ENCODE measurements at places on chromosomes 11 and 22. TPM values are rescaled to one million over a fixed set of nuclear protein-coding genes. Genes with fewer than 3 reads are reported as not detected.

- H3K4me3 ChIP-seq = no peak overlapping the region
- no peak overlapping the region for H3K27ac ChIP-seq
- DNase-seq = no peak
- H3K4me1 ChIP-seq = no peaks in the 10 kb centered on the region
- no peaks in the 10 kb centered on the region for H3K27me3 ChIP-seq
These were observed 193.5 kb upstream of the PITPNB start for GRCh38 chr22:28112548-28113043.

- no peaks in the 10 kb centered on the region for H3K27me3 ChIP-seq
- H3K27ac ChIP-seq = no peak overlapping the region
- DNase-seq = no peak
- H3K4me3 ChIP-seq = no peak overlapping the region
These were observed 33.8 kb downstream of the RASSF10 start for GRCh38 chr11:13042873-13043342.

- H3K27ac ChIP-seq = no peak overlapping the region
- H3K36me3 ChIP-seq = no peaks in the 10 kb centered on the region
- no peak overlapping the region for H3K4me3 ChIP-seq
- no peaks in the 10 kb centered on the region for H3K27me3 ChIP-seq
These were observed 435.2 kb upstream of the B3GAT1 start for GRCh38 chr11:134847083-134847715.

DNA sequence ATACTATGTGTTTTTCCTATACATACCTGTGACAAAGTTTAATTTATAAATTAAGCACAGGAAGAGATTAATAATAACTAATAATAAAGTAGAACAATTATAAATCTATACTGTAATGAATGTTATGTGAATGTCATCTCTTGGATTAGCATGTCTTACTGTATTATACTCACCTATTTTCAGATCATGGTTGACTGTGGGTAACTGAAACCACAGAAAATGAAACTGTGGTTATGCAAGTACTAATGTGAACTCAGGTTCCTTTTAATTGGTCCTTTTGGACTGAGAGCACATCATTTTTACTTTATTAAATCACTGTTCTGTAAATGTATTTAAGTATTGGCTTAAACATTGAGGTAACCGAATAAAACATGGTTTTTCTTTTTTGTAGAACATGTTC lies 108.8 kb downstream of the PPP6R3 start:
- no peak for DNase-seq
- H3K4me1 ChIP-seq = no peaks in the 10 kb centered on the region
- no peak overlapping the region for H3K27ac ChIP-seq
- no peaks in the 10 kb centered on the region for H3K36me3 ChIP-seq

DNA sequence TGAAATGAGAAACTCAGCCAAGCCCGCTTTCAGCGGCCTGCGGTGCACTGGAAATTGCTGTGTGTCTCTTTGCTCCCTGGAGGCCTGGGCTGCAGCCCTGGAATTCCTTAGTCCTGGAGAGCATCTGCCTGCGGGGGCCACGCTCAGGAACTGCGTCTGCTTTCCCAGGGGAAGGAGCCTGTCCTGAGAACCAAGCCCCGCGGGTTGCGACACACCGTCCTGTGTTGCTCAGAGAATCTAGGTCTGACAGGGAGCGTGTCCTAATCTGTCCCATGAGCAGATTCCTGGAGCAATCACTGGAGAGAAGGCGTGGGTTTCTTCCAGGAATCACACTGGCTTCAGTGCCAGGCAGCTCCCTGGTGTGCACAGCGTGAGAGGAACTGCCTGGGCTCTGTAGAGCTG lies 708.1 kb downstream of the BRD1 start:
- H3K36me3 ChIP-seq = no peaks in the 10 kb centered on the region
- peaks cover 3% of the 10 kb centered on the region for H3K4me1 ChIP-seq
- no peaks in the 10 kb centered on the region for H3K27me3 ChIP-seq
- no peak for DNase-seq
- no peak overlapping the region for H3K4me3 ChIP-seq

Gene ARHGAP20
- total RNA-seq = 0.09 TPM

Gene CREB3L1
- 26.3 TPM for total RNA-seq

Gene TRIM49C
- not detected for total RNA-seq

- H3K36me3 ChIP-seq = no peaks in the 10 kb centered on the region
- no peaks in the 10 kb centered on the region for H3K4me1 ChIP-seq
- no peaks in the 10 kb centered on the region for H3K27me3 ChIP-seq
- no peak overlapping the region for H3K4me3 ChIP-seq
- no peak for DNase-seq
- no peak overlapping the region for H3K27ac ChIP-seq
These were observed 38.8 kb downstream of the FLI1 start for GRCh38 chr11:128732471-128733277.

Gene NLRP14
- total RNA-seq = 0.09 TPM

- no peaks in the 10 kb centered on the region for H3K36me3 ChIP-seq
- no peak overlapping the region for H3K27ac ChIP-seq
- H3K4me1 ChIP-seq = no peaks in the 10 kb centered on the region
- no peaks in the 10 kb centered on the region for H3K27me3 ChIP-seq
- no peak for DNase-seq
These were observed 147.5 kb upstream of the CTSC start for GRCh38 chr11:88484873-88485621.

GRCh38 chr11:77191429-77191822 lies 63.4 kb downstream of the MYO7A start:
- H3K27me3 ChIP-seq = no peaks in the 10 kb centered on the region
- H3K36me3 ChIP-seq = no peaks in the 10 kb centered on the region
- peak overlapping the region; percentile 26 for H3K4me3 ChIP-seq
- DNase-seq = no peak

Gene C1QTNF5
- total RNA-seq = 6.7 TPM

Gene FAM180B
- not detected for total RNA-seq

- H3K4me3 ChIP-seq = no peak overlapping the region
- no peaks in the 10 kb centered on the region for H3K27me3 ChIP-seq
These were observed 417.8 kb downstream of the MIAT start for GRCh38 chr22:27075028-27075678.

DNA sequence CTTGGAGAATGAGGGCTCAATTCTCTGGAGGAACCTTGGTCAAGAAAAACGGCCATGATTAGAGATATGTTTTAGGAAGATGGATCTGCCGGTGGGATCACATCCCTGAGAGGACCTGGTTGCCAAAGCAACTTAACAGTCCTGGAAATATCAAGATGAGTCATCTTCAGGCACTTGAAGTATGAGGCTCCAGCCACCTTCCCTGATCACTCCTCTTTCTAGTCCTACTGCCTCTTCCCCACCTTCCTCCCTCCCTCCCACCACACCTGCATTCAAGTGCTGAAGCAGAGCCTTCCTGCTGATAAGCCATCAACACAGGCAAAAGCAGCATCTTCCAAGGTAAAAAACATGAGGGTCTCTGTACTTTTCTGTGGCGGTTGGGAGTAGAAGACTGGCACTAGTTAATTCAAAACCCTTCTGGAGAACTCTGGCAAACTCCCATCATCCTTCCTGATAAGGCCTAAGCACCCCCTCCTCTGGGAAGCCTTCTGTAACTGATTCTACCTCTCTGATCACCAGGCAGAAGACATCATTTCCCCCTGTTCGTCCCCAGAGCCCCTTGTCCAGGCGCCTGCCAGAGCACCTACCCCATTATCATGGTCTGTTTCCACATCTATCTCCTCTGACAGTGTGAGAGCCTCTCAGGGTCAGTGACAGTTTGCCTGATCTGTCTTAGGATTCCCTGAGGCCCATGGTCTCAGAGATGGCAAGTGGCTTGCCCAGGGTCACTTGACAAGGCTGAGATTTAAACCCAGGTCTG lies 79.8 kb downstream of the CLPB start:
- no peak for DNase-seq
- no peaks in the 10 kb centered on the region for H3K27me3 ChIP-seq
- no peaks in the 10 kb centered on the region for H3K36me3 ChIP-seq
- no peak overlapping the region for H3K4me3 ChIP-seq
- no peaks in the 10 kb centered on the region for H3K4me1 ChIP-seq
- no peak overlapping the region for H3K27ac ChIP-seq

GRCh38 chr11:211741-212140 lies 4.2 kb downstream of the RIC8A start:
- H3K36me3 ChIP-seq = peaks cover 49% of the 10 kb centered on the region
- no peak overlapping the region for H3K27ac ChIP-seq
- H3K27me3 ChIP-seq = no peaks in the 10 kb centered on the region
- H3K4me3 ChIP-seq = no peak overlapping the region
- H3K4me1 ChIP-seq = peaks cover 13% of the 10 kb centered on the region

- H3K4me1 ChIP-seq = no peaks in the 10 kb centered on the region
- H3K27me3 ChIP-seq = no peaks in the 10 kb centered on the region
- no peak overlapping the region for H3K27ac ChIP-seq
- no peak for DNase-seq
- no peak overlapping the region for H3K4me3 ChIP-seq
- H3K36me3 ChIP-seq = no peaks in the 10 kb centered on the region
These were observed 39.5 kb downstream of the ELFN2 start for GRCh38 chr22:37387793-37388192.
